ENCODE measurements at places on chromosomes 5 and 9.

GRCh38 chr5:129097498-129098296 lies 3.1 kb downstream of the ISOC1 start:
- no peak for DNase-seq

- DNase-seq, result no peak
Measured at GRCh38 chr5:83509540-83509939, 38.0 kb downstream of the VCAN start.

DNA sequence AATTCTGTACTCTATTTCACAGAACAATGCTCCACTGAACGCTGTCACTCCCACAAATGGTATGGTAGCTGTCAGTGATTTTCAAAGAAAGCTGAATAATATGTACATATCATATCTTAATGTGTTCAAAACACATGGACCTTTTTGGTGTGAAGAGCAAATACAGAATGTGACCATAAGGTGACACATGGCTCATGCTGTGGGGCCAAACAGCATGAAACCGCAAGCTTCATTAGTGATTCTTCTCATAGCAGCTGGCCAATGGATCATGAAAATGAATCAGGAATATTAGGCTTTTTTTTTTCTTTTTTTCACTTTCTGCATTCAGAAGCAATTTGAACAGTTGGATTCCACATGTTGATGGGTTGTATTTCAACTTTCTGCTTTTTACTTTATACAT lies 54.9 kb upstream of the CDH9 start:
- DNase-seq, result no peak

- DNase-seq, result no peak
Measured at GRCh38 chr9:127390248-127390545, 6.8 kb upstream of the SLC2A8 start.

GRCh38 chr5:72557167-72558045 lies 50.2 kb upstream of the ZNF366 start:
- DNase-seq, result no peak

DNA sequence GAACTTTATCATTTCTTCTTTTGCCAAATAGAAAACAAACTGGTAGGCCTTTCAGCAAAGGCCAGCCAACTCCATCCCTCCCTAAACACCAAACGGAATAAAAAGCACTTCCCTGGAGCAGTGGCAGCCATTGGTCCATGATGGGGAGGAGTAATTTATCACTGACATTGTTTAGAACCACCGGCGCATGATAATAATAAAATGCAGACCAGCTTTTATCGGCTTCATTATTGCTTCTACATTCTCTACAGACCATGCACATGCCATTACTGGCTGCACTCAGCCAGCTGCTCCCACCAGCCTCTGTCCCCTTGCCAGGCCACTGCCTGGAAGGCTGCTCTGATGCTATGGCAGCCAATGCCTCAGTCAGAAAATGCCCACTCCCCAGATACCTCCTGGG lies 45.9 kb downstream of the ABCA1 start:
- DNase-seq, result peak; percentile 42

- no peak for DNase-seq
Measured at GRCh38 chr9:134601764-134602163, 39.8 kb upstream of the COL5A1 start.

GRCh38 chr9:18333157-18333556 lies 140.8 kb upstream of the ADAMTSL1 start:
- DNase-seq, result no peak

Data from left hindlimb (tissue), 1 donor.